ENCODE measurements at places on chromosomes 12 and 14.

GRCh38 chr14:24062216-24062980 is 9.0 kb upstream of the CPNE6 start:
- no peak for DNase-seq

DNA sequence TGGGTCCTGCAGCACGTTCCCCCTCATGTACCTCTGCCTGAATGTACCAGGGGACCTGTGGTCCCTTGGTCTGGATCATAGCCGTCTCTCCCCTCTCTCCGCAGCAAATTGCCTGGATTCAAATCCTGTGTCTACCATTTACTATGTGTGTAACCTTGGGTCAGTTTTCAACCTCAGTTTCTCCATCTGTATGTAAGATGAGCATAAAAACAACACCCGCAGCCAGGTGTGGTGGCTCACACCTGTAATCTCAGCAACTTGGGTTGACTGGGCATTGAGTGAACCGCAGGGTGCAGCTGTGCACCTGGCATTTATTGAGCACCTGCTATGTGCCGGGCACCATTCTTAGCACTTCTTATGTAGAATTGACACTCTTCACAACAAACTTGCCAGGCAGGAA is 14.1 kb downstream of the CYP46A1 start:
- no peak for DNase-seq

- no peak for DNase-seq
These were observed 118.4 kb downstream of the SAMD4A start for GRCh38 chr14:54685286-54685845.

DNA sequence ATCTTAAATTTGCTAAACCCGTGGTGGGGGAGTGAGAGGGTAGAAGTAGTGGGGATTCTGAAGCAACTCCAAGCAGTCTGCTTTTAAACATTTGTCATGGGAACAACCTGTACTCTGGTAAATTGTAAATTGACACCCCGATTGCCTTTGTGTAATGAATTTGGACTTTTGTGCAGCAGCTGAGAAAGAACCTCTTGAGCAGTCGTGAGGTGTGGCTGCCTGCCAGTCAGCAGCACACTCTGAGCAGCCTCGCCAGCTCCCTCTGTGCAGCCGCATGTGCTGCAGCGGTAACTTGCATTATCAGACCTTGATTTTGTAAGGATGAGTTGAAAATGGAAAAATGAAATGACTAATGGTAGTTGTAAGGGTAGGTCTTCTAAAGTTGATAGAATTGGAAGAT is 74.3 kb downstream of the SUSD6 start:
- no peak for DNase-seq

GRCh38 chr12:103805655-103806360 is 35.2 kb downstream of the NT5DC3 start:
- no peak for DNase-seq

- DNase-seq: no peak
These were observed 13.2 kb downstream of the ATF7 start for GRCh38 chr12:53612978-53613377.

GRCh38 chr12:109952160-109952858 is 43.9 kb downstream of the GIT2 start:
- no peak for DNase-seq

All from CD4-positive, alpha-beta T cell treated with Interleukin-15 for 1 hour (primary cell).